ENCODE measurements at places on chromosomes 1 and 21. TPM values are rescaled to one million over a fixed set of nuclear protein-coding genes. Genes with fewer than 3 reads are reported as not detected.

Gene TMEM269
- total RNA-seq, result 0.41 TPM

Gene KCNQ4
- total RNA-seq, result 1.2 TPM

Gene TNFRSF18
- total RNA-seq, result not detected

Gene FCER1A
- total RNA-seq, result not detected

Gene PRAMEF26
- not detected for total RNA-seq

Gene MAP10
- 9.8 TPM for total RNA-seq

Gene CHTOP
- total RNA-seq, result 55.0 TPM

Gene ASCL5
- not detected for total RNA-seq

Gene PDZK1IP1
- total RNA-seq, result not detected

Gene C8A
- not detected for total RNA-seq

Gene CLEC20A
- total RNA-seq, result not detected

Gene PTPN22
- total RNA-seq, result 0.82 TPM

Gene SLAMF9
- total RNA-seq, result not detected

Gene PUM1
- total RNA-seq, result 123 TPM

Gene IGSF5
- total RNA-seq, result 1.2 TPM

Gene C1orf87
- total RNA-seq, result not detected

Gene SNRPE
- total RNA-seq, result 61.1 TPM

Gene WDR64
- total RNA-seq, result not detected

Gene CNKSR1
- total RNA-seq, result 3.3 TPM

Gene SDE2
- total RNA-seq, result 40.4 TPM

Gene HSD17B7
- total RNA-seq, result 24.5 TPM

Gene XKR8
- total RNA-seq, result 2.4 TPM

Gene CELA2A
- not detected for total RNA-seq

Gene SPRR2F
- not detected for total RNA-seq

Gene NUDT4B
- total RNA-seq, result 15.9 TPM

Gene NBL1
- total RNA-seq, result 33.0 TPM

Gene SH3BGR
- total RNA-seq, result 1.6 TPM

Gene RNU1-3
- total RNA-seq, result under 0.01 TPM

Gene NES
- 43.2 TPM for total RNA-seq

Gene FMO1
- 3.7 TPM for total RNA-seq

Gene F11R
- 9.4 TPM for total RNA-seq

Gene SPRR1A
- total RNA-seq, result not detected

Gene PLA2G2D
- not detected for total RNA-seq

Gene KIFAP3
- 275 TPM for total RNA-seq

Gene SPRR2E
- total RNA-seq, result not detected

Gene SV2A
- 73.0 TPM for total RNA-seq

Gene IL19
- not detected for total RNA-seq

Gene AK2
- total RNA-seq, result 23.2 TPM

Gene ADGRL2
- 120 TPM for total RNA-seq

Gene CD1D
- 0.41 TPM for total RNA-seq

Gene CD48
- total RNA-seq, result 0.82 TPM

Gene NBPF6
- not detected for total RNA-seq

Gene IL20
- total RNA-seq, result not detected

Gene CASQ2
- total RNA-seq, result 0.41 TPM

Gene SLC44A3
- 1.2 TPM for total RNA-seq

Gene CD34
- total RNA-seq, result 0.82 TPM

Gene IFNAR2
- 15.1 TPM for total RNA-seq

Gene NBPF19
- 3.7 TPM for total RNA-seq

Gene NUDC
- total RNA-seq, result 17.1 TPM

Gene FMN2
- total RNA-seq, result 60.7 TPM

Gene UBE2Q1
- 25.3 TPM for total RNA-seq

Gene RIT1
- total RNA-seq, result 33.8 TPM
